MCF 10A (cell line): ENCODE measurements at places on chromosomes 1 and 21. TPM values are rescaled to one million over a fixed set of nuclear protein-coding genes. Genes with fewer than 3 reads are reported as not detected.

Gene TBX19
- 1.6 and 2.4 TPM in 2 replicates for total RNA-seq

Gene NBPF4
- not detected in 2 replicates for total RNA-seq

Gene TDRD5
- 0.12 TPM in 1 of 2 replicates, not detected in the other for total RNA-seq

Gene RNU1-1
- total RNA-seq, result 1,539 and 1,606 TPM in 2 replicates

Gene LCE3A
- total RNA-seq, result not detected in 2 replicates

Gene PYHIN1
- total RNA-seq, result 0.44 TPM in 1 of 2 replicates, not detected in the other

Gene BTBD19
- total RNA-seq, result 11.7 and 15.5 TPM in 2 replicates

Gene SPRR1A
- not detected in 2 replicates for total RNA-seq

Gene ARHGEF10L
- 5.0 and 12.2 TPM in 2 replicates for total RNA-seq

Gene AMPD1
- not detected in 2 replicates for total RNA-seq

Gene TESK2
- total RNA-seq, result 0.71 and 1.4 TPM in 2 replicates

Gene HPDL
- total RNA-seq, result 0.37 TPM in 1 of 2 replicates, not detected in the other

Gene ATP1A2
- 0.07 TPM in 1 of 2 replicates, not detected in the other for total RNA-seq

Gene DIO1
- total RNA-seq, result not detected in 2 replicates

Gene PHLDA3
- total RNA-seq, result 169 and 204 TPM in 2 replicates

Gene FAM72C
- 8.1 and 13.1 TPM in 2 replicates for total RNA-seq

Gene GBP6
- not detected in 2 replicates for total RNA-seq

Gene GJA8
- not detected in 2 replicates for total RNA-seq

Gene EVA1B
- total RNA-seq, result 4.8 and 5.7 TPM in 2 replicates

Gene DDAH1
- 4.3 and 7.9 TPM in 2 replicates for total RNA-seq

Gene ATF3
- 85.3 and 114 TPM in 2 replicates for total RNA-seq

Gene SH2D1B
- total RNA-seq, result not detected in 2 replicates

Gene NPHS2
- total RNA-seq, result not detected in 2 replicates

Gene LCE1F
- total RNA-seq, result not detected in 2 replicates

Gene SPRR5
- not detected in 2 replicates for total RNA-seq

Gene LRRC3
- not detected in 2 replicates for total RNA-seq

Gene CD5L
- not detected in 2 replicates for total RNA-seq

Gene S100A7A
- not detected in 2 replicates for total RNA-seq

Gene CSF1
- total RNA-seq, result 6.3 and 11.7 TPM in 2 replicates

Gene SLC25A24
- total RNA-seq, result 21.0 and 28.3 TPM in 2 replicates

Gene NHLH1
- 0.12 and 0.20 TPM in 2 replicates for total RNA-seq

Gene CACNA1S
- not detected in 2 replicates for total RNA-seq

Gene KANK4
- total RNA-seq, result 0.20 and 0.51 TPM in 2 replicates

Gene SRSF4
- total RNA-seq, result 95.8 and 97.9 TPM in 2 replicates

Gene PAQR7
- total RNA-seq, result 3.8 and 4.4 TPM in 2 replicates

Gene F13B
- not detected in 2 replicates for total RNA-seq

Gene ADORA1
- 0.26 and 0.34 TPM in 2 replicates for total RNA-seq

Gene PDC
- total RNA-seq, result not detected in 2 replicates

Gene AMY1A
- total RNA-seq, result not detected in 2 replicates

Gene GBP7
- total RNA-seq, result not detected in 2 replicates

Gene PTGFR
- 2.5 and 4.4 TPM in 2 replicates for total RNA-seq

Gene MAN1C1
- total RNA-seq, result not detected in 2 replicates

Gene TNN
- not detected in 2 replicates for total RNA-seq

Gene ANGPTL1
- total RNA-seq, result not detected in 2 replicates

Gene FOXD3
- total RNA-seq, result not detected in 2 replicates

Gene SHISA4
- total RNA-seq, result 7.6 and 20.9 TPM in 2 replicates

Gene CLDN8
- total RNA-seq, result not detected in 2 replicates

Gene IL20
- total RNA-seq, result not detected in 2 replicates

Gene BMP8A
- total RNA-seq, result not detected in 2 replicates

Gene CFHR4
- not detected in 2 replicates for total RNA-seq

Gene OR2L13
- not detected in 2 replicates for total RNA-seq

Gene CAMTA1
- 74.1 and 95.8 TPM in 2 replicates for total RNA-seq

Gene GPX7
- not detected in 2 replicates for total RNA-seq

Gene COL11A1
- total RNA-seq, result not detected in 2 replicates

Gene AKR7A3
- 0.40 and 0.69 TPM in 2 replicates for total RNA-seq
